Activated T-helper 17 cell treated with anti-CD3 and anti-CD28 coated beads, Interleukin-2, amount 50 U/mL, for 72 hours (primary cell): ENCODE measurements at places on chromosomes 5 and 9.

DNA sequence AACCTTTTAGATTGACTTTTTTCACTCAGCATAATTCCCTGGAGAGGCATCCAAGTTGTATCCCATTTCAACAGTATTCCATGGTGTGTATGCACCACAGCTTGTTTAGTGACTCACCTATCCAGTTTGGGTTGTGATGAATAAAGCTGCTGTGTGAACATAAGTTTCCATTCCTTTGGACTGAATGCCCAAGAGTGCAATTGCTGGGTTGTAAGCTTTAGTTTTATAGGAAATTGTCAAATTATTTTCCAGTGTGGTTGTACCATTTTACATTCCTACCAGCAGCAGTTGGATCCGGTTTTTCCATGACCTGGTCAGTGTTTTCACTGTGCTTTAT is 60.9 kb upstream of the TMED7 start:
- H3K36me3 ChIP-seq, result no peaks in the 10 kb centered on the region
- H3K27ac ChIP-seq, result no peak overlapping the region
- ATAC-seq, result no peak
- peaks cover 23% of the 10 kb centered on the region for H3K27me3 ChIP-seq

GRCh38 chr5:163995206-163995605 is 489.8 kb downstream of the MAT2B start:
- H3K4me3 ChIP-seq, result no peak overlapping the region
- no peaks in the 10 kb centered on the region for H3K4me1 ChIP-seq

DNA sequence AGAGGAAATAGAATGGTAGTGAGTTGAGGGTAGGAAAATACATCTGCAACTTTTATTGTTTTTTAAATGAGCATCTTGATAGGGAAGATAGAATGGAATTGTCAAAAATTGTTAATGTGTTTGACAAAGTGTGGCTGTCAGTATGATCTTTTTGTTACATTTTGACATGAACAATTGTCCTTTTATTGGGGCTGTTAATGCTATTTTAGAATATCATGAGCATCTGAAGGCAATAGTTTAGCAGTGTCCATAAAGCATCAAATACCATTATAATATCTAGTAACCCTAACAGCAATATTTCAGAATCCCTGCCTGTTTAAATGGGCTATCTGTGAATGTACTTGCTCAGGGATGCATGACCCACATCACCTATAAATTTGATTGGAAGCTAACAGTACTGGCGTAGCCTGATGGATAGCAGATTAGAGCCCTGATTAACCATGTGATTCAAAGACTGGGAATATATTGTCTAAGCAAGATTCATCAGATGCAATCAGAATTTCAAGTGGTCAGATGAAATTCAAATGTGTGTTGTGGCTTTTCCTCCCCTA is 37.8 kb downstream of the TLE4 start:
- H3K4me3 ChIP-seq, result no peak overlapping the region
- H3K36me3 ChIP-seq, result peaks cover 28% of the 10 kb centered on the region
- ATAC-seq, result no peak
- H3K4me1 ChIP-seq, result peaks cover 12% of the 10 kb centered on the region

DNA sequence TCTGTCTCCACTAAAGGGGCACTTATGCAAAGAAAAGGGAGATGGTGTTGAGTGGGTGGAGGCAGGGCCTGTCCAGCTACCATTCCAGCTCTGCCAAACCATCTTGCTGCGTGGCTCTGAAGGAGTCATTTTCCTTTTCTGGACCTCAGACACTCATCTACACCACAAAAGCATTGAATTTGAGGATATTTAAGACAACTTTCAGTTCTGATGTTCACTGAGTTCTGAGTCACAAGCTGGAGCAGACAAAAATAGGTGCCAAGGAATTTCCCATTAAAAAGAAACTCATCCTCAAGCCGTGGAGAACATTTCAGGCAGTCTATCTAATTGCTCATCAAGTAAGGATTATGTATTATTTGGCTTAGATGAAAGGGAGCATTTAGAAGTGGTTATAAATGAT is 195.0 kb upstream of the TBC1D2 start:
- no peak overlapping the region for H3K27ac ChIP-seq
- no peaks in the 10 kb centered on the region for H3K36me3 ChIP-seq
- H3K27me3 ChIP-seq, result peaks cover 13% of the 10 kb centered on the region
- H3K4me3 ChIP-seq, result no peak overlapping the region

DNA sequence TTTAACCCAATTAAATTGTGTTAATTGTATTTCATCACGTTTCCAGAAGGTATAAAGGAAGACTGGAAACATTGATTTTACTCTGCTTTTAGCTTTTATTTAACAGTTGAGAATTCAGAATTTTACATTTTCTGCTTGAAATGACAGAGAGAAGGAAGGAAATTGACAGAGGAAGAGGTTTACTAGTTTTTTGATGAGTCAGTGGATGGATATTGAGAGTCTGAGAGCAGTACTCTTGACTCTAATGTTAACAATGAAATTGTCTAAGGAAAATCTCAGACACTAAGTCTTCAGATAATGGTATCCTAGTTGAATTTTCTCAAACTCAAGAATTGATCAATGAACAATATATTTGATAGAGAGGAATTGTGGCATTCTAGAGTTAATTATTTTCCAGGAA is 60.6 kb downstream of the IPO11 start:
- ATAC-seq, result no peak
- H3K27ac ChIP-seq, result peak overlapping the region; percentile 55
- H3K4me3 ChIP-seq, result no peak overlapping the region
- H3K4me1 ChIP-seq, result no peaks in the 10 kb centered on the region
- peaks cover 53% of the 10 kb centered on the region for H3K36me3 ChIP-seq

DNA sequence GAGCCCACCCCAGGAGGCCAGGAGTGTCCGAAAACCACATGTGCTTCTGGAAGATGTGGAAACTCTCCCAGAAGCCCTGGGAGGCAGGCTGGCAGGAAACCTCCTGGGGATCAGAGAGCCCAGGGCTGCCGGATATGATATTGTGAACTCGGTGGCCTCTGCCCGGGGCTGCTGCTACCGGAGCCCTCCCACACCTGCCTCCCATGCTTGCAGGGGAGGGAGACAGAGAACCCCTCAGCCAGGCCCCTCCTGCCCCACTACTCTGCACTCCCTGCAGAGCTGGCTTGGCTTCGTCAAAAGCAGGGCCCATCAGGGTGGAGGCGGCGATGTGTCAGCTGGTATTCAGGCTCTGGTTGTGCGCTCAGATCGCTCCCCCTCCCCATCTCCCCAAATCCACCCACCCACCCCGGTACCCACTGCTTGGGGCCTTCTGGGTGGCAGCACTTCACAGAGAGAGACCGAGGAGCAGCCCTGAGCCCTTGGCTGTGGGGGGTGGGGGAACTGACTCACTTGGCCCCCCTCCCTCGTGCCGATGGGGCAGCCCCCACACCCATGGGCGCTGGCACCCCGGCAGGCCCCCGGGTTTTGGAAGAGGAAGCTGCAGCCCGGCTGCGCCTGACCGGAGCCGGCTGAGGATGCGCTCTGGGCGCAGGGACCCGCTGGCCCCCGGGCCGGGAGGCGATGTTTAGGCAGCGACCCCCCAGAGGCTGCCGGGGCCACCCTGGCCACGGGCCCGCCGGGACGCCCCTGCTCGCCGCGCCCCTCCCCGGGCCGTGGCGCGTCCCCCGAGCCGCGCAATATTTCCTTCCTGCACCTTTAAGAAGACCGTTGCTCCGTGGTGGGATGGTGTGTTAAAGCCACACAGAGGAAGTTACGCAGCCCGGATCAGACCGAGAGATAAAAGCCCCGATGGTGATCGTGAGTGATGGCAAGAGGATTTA is 786 bp upstream of the NTNG2 start:
- peak overlapping the region; percentile 77 for H3K27ac ChIP-seq
- peak; percentile 74 for ATAC-seq
- H3K4me3 ChIP-seq, result peak overlapping the region; percentile 73
- peaks cover 26% of the 10 kb centered on the region for H3K27me3 ChIP-seq

- no peak overlapping the region for H3K27ac ChIP-seq
- ATAC-seq, result no peak
- peaks cover 13% of the 10 kb centered on the region for H3K36me3 ChIP-seq
- no peaks in the 10 kb centered on the region for H3K4me1 ChIP-seq
- no peaks in the 10 kb centered on the region for H3K27me3 ChIP-seq
- H3K4me3 ChIP-seq, result no peak overlapping the region
These were observed 39.8 kb downstream of the WDR41 start for GRCh38 chr5:77452351-77452750.

DNA sequence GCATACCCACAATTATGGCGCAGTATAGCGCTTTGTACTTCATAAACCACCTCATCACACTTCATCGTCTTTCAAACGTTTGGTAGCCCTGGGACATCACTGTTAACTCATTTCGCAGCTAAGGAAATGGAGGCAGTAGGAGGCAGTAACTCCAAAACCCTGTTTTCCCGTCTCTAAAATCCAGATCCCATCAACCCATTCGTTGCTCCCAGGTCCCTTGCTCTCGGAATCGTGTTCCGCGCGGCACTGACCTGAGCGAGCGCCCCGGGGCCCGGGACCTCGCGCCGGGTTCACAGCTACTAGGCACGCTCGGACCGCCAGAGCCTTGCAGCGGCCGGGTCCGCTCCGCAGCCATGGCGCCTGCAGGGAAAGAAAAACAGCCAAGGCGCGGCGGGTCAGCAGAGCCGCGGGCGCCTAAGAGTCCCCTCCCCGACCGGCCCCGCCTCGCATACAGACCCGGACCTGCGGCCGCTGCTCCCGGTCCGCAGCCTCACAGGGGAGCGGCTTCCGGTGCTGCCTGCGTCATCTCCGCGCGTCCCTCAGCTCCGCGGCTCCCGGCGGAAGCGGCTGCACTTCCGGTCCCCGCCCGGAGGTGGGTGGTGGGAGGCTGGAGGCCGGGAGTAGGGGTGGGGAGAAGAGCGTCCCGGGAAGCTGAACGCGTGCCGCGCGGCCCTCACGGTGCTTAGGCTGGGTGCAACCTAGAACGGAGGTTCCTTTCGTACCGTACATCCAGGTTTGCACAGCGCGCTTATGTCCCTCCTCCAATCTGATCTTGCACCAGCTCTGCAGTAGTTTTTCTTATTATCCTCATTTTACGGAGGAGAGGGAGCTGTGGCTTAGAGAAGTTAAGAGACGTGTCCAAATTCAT is at the start of gene FBXW2:
Gene FBXW2, minus strand, starts transcription at position 519 of the 868 bp plus-strand sequence. CDS start 5,158 bp downstream, outside the sequence.
- H3K36me3 ChIP-seq, result peaks cover 39% of the 10 kb centered on the region
- ATAC-seq, result peak; percentile 97
- H3K27ac ChIP-seq, result peak within 1 kb of the TSS; percentile 92
- no peaks in the 10 kb centered on the region for H3K27me3 ChIP-seq
- peak within 1 kb of the TSS; percentile 94 for H3K4me3 ChIP-seq

- H3K4me3 ChIP-seq, result no peak overlapping the region
- H3K27ac ChIP-seq, result no peak overlapping the region
- H3K4me1 ChIP-seq, result no peaks in the 10 kb centered on the region
These were observed 1556.7 kb downstream of the FOXD4L5 start for GRCh38 chr9:63728287-63728686.

DNA sequence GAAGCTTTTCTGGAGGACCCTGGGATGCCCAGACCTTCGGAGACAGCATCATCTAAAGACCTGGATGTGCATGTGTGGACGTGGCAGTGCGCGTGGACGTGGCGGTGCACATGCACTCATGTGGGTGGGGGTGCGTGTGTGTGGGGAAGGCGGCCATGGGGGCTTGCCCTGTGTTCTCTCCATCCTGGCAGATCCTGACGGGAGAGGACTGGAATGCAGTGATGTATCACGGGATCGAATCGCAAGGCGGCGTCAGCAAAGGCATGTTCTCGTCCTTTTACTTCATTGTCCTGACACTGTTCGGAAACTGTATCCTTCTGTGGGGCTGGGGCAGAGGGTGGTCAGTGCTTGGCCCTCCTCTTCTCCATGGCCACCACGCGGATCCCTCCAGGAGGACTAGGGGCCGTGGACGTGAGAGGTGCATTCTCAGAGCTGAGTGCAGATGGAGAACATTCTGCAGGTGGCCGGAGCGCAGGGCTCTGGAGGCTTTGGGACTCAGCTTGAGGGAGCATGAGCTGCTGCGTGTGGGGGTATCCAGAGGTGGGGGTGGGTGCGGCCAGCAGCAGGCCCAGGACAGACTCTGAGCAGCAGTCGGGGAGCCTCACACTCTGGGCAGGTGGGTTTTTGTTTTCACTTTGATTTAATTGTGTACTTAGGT is 129.1 kb downstream of the CACNA1B start:
- ATAC-seq, result no peak
- H3K27me3 ChIP-seq, result peaks cover 3% of the 10 kb centered on the region
- H3K4me3 ChIP-seq, result no peak overlapping the region
- no peaks in the 10 kb centered on the region for H3K4me1 ChIP-seq
- no peak overlapping the region for H3K27ac ChIP-seq

GRCh38 chr5:55869847-55870246 is 18.7 kb downstream of the IL31RA start:
- ATAC-seq, result no peak
- H3K36me3 ChIP-seq, result no peaks in the 10 kb centered on the region
- no peaks in the 10 kb centered on the region for H3K27me3 ChIP-seq
- no peak overlapping the region for H3K4me3 ChIP-seq
- no peak overlapping the region for H3K27ac ChIP-seq

GRCh38 chr9:5982317-5982716 is 33.1 kb downstream of the RANBP6 start:
- no peak for ATAC-seq
- H3K27me3 ChIP-seq, result no peaks in the 10 kb centered on the region
- peaks cover 55% of the 10 kb centered on the region for H3K36me3 ChIP-seq
- no peak overlapping the region for H3K27ac ChIP-seq
- H3K4me3 ChIP-seq, result no peak overlapping the region
- peaks cover 11% of the 10 kb centered on the region for H3K4me1 ChIP-seq

DNA sequence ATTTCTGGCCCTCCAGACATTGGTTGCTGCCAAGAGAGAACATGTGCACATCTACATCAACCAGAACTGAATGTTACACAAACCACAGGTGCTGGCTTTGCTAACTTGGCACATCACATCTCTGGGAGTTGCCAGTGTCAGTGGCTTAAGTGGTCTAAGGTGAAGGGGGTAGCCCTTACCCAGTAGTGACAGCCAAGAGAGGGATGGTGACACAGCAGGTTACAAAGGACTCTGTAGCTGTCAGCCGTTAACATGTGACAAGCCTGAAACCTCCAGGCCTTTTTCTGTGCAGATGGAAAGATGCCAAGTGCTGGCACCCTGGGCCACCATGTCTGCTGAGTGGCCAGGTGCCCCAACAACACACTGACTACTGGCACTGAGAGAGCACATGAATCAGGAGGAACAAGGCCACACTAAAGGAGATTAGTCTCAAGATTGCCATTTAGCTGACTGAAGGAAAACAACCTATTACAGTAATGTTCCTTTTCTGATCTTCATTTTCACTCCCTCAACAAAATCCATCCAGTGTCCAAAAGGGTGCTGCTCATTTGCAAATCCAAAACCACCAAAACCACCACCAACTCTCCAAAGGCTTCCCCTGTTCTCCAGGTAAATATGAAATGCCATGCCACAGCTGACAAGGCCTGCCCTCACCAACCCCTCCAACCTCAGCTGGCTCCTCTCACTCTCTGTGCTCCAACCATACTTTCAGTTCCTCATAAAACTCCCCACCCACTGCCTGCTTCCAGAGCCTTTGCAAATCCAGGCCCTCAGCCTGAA is 20.2 kb downstream of the SIL1 start:
- no peaks in the 10 kb centered on the region for H3K36me3 ChIP-seq
- no peaks in the 10 kb centered on the region for H3K27me3 ChIP-seq
- H3K4me3 ChIP-seq, result no peak overlapping the region
- peak overlapping the region; percentile 42 for H3K27ac ChIP-seq
